Dorsolateral prefrontal cortex (tissue), 122 donors: ENCODE measurements at places on chromosomes 2 and 18. TPM values are rescaled to one million over a fixed set of nuclear protein-coding genes. Genes with fewer than 3 reads are reported as not detected.

STON1 gene
- total RNA-seq, result 3.5 TPM

VPS4B gene
- total RNA-seq, result 58.7 TPM

NAT8 gene
- total RNA-seq, result not detected

TLX2 gene
- total RNA-seq, result 0.98 TPM

LOXHD1 gene
- 1.8 TPM for total RNA-seq

KIF5C gene
- total RNA-seq, result 329 TPM

FOXI3 gene
- not detected for total RNA-seq

AP1S3 gene
- total RNA-seq, result 6.0 TPM

POMC gene
- 0.91 TPM for total RNA-seq

ANO7 gene
- 3.9 TPM for total RNA-seq

KCNIP3 gene
- total RNA-seq, result 62.9 TPM

TMBIM1 gene
- 142 TPM for total RNA-seq

AQP12A gene
- total RNA-seq, result not detected

LHCGR gene
- total RNA-seq, result not detected

ZNF142 gene
- total RNA-seq, result 36.7 TPM

TMEM198 gene
- total RNA-seq, result 11.2 TPM

IL36A gene
- not detected for total RNA-seq

MC2R gene
- total RNA-seq, result not detected

EPB41L3 gene
- total RNA-seq, result 298 TPM

GKN2 gene
- not detected for total RNA-seq

TRPM8 gene
- not detected for total RNA-seq

SGO2 gene
- 2.2 TPM for total RNA-seq

ADAM23 gene
- 75.4 TPM for total RNA-seq

CPLX4 gene
- not detected for total RNA-seq

GCKR gene
- 3.8 TPM for total RNA-seq

TEX44 gene
- total RNA-seq, result not detected

ABCB11 gene
- total RNA-seq, result 0.42 TPM

GALNT13 gene
- total RNA-seq, result 11.5 TPM

ZEB2 gene
- 283 TPM for total RNA-seq

CACNB4 gene
- 123 TPM for total RNA-seq

SLC9A2 gene
- 1.9 TPM for total RNA-seq

CAPN14 gene
- 0.78 TPM for total RNA-seq

HRH4 gene
- total RNA-seq, result not detected

KCNG3 gene
- 4.5 TPM for total RNA-seq

SCN3A gene
- 36.5 TPM for total RNA-seq

SLC30A3 gene
- 68.9 TPM for total RNA-seq
